ENCODE measurements at places on chromosomes 6 and 20.
A peak's percentile ranks its signal among the peaks of the same experiment; 100 is the strongest.

GRCh38 chr6:104705095-104705707 lies 154.5 kb downstream of the HACE1 start:
- DNase-seq, result no peak

- no peak for DNase-seq
Observed at GRCh38 chr6:43917878-43918382, 147.9 kb downstream of the VEGFA start.

GRCh38 chr6:14040042-14040441 lies 77.5 kb upstream of the CD83 start:
- DNase-seq, result no peak

DNA sequence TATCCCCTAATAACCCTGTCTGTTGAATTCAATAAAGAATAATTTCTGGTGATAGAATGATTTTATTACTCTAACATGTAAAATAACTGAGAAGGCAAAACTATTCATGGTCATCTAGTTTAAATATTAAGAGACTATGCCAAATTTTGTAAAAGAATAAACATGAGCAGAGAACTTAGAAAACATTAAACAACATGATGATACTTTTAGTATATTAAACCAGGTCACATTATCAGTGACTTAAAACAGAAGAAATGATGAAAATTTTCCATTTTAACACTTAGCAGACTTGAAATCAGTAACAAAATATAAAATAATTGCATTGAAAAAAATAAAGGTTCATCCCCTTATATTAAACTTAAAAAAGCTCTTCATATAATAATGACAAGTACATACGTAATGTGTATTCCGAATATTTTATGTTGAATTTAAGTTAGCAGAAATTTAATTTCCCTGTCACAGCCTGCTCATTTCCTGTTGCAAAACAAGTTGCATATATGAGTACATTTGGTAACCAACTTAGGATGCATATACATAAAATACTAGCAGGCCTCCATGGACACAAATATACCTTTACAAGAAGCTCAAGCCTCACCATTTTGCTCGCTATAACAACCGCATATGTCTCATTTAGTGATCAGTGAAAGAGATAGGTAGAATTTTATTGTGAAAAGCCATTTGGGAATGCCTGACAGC lies 40.6 kb downstream of the DTNBP1 start:
- no peak for DNase-seq

DNA sequence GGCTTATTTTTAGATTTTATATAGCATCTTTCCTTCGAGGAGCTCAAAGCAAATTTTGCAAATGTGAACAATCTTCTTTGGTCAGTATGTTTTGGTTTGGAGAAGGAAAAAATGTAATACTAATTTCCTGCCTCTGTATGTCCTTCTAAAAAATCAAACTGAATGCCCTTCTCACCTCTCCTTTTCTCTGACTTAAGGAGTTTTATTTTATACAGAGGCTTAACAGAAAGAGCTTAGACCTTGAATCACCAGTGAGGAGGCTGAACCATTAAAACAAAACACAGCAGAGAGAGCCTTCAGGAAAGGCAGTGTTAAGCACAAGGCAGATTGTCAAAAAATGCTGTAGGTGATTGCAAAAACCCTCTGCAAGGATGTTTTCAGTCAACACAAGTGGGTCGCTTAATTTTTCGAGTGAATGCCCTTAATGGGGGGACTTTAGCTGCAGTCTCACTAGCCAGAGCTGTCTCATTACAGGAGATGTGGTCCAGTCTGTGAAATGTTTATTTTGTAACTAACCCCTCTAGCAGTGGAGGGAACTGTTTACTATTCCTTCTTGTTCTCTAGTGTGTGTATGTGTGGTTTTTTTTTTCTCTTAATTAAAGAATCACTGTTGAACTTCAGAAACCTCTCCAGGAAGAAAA lies 481.3 kb upstream of the CITED2 start:
- DNase-seq, result peak; percentile 44

GRCh38 chr6:37134036-37134395 lies 35.9 kb upstream of the PIM1 start:
- DNase-seq, result no peak

- no peak for DNase-seq
Observed at GRCh38 chr6:144106206-144106605, 10.8 kb upstream of the SF3B5 start.
